ENCODE measurements at places on chromosomes 5 and 9. TPM values are rescaled to one million over a fixed set of nuclear protein-coding genes. Genes with fewer than 3 reads are reported as not detected.

DNA sequence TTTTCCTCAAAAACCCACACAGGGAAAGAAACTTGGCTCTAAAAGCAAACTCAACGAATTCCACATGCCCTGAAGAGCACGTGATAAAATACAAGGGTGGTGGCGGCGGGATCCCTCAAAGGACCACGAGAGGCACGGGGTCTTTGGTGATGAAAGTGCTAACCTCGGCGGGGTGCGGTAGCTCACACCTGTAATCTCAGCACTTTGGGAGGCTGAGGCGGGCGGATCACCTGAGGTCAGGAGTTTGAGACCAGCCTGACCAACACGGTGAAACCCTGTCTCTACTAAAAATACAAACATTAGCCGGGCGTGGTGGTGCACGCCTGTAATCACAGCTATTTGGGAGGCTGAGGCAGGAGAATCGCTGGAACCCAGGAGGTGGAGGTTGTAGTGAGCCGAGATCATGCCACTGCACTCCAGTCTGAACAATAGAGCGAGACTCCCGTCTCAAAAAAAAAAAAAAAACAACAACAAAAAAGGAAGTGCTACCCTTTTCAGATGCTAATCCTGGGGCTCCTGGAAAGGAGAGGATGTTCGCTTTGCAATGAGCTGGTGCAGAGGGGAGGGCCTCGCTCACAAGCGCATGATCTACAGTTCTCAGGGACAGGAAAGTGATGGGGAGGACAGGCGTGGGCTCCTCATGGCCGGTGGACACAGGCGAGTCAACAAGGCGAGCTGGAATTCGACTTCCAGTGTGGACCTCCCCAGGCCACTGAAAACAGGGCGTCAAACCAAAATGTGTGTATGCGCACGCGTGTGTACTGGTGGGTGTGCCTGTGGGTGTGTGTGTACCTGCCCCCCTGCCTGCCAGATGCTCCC, 54.1 kb downstream of the USP20 start:
- H3K27me3 ChIP-seq: no peaks in the 10 kb centered on the region
- peak overlapping the region; percentile 48 for H3K4me3 ChIP-seq
- H3K36me3 ChIP-seq: peaks cover 9% of the 10 kb centered on the region
- H3K27ac ChIP-seq: peak overlapping the region; percentile 99
- peaks cover 97% of the 10 kb centered on the region for H3K4me1 ChIP-seq

DNA sequence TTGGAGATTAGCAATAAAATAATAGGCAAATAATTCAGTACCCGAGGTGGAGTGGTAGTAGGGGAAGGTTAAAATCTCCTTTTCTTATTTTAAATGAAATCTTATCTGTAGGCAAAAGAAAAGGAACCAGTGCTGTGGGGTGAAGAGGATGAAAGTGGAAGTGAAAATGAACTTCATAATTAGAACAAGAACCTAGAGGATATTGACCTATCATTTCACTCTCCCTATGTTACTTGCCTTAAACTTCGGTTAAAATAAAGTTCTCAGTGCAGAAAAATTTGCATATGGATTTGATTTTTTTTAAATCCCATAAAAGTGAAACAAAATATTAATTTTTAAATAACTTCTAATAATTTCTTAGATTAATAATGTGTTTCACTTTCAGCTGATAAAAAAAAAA, 1094.9 kb upstream of the C9orf72 start:
- no peaks in the 10 kb centered on the region for H3K36me3 ChIP-seq
- no peaks in the 10 kb centered on the region for H3K4me1 ChIP-seq
- no peak overlapping the region for H3K27ac ChIP-seq
- H3K4me3 ChIP-seq: no peak overlapping the region

GRCh38 chr9:686321-686813, 155.1 kb upstream of the DMRT1 start:
- H3K36me3 ChIP-seq: no peaks in the 10 kb centered on the region
- H3K27me3 ChIP-seq: no peaks in the 10 kb centered on the region
- H3K27ac ChIP-seq: no peak overlapping the region
- no peaks in the 10 kb centered on the region for H3K4me1 ChIP-seq
- no peak overlapping the region for H3K4me3 ChIP-seq

DNA sequence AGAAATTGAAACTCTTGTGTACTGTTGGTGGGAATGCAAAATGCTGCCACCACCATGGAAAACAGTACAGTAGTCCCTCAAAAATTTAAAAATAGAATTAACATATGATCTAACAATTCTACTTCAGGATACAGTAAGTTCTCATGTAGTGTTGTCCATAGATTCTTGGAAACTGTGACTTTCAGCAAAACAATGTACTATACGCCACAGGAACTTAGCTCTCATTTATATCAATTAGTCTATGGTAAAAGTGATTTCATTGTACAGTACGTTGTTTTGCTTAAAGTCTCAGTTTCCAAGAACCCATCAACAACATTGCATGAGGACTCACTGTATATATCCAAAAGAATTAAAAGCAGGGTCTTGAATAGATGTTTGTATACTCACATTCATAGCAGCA, 233.5 kb upstream of the GAS1 start:
- DNase-seq: no peak
- no peak overlapping the region for H3K4me3 ChIP-seq

The GABRA1 gene
- total RNA-seq: not detected

- no peak for DNase-seq
- H3K36me3 ChIP-seq: no peaks in the 10 kb centered on the region
- no peaks in the 10 kb centered on the region for H3K27me3 ChIP-seq
- no peak overlapping the region for H3K27ac ChIP-seq
- no peaks in the 10 kb centered on the region for H3K4me1 ChIP-seq
- no peak overlapping the region for H3K4me3 ChIP-seq
Observed at GRCh38 chr9:27107241-27107640, 1.8 kb upstream of the TEK start.

- H3K36me3 ChIP-seq: no peaks in the 10 kb centered on the region
- DNase-seq: peak; percentile 92
- peaks cover 55% of the 10 kb centered on the region for H3K4me1 ChIP-seq
Observed at GRCh38 chr5:132103332-132103951, 29.9 kb downstream of the CSF2 start.

DNA sequence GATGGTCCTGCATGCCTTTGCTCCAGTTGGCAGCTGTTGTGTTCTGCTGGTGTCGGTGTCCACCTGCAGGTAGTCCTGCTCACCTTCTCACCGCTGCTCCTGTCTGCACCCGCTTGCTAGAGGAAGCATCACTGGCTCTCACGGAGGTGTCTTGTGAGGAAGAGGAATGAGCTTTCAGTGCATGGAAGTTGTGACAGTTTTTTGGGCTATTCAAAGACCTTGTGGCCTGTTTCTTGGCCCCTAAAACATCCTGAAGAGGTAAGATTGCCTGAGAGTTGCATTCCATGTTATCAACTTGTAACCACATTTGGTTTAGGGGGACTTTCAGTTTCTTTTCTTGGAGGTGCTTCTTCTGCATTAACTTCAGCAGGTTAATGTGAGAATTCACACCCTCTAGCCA, 85.6 kb downstream of the MACROH2A1 start:
- H3K4me3 ChIP-seq: no peak overlapping the region
- H3K27me3 ChIP-seq: no peaks in the 10 kb centered on the region
- no peaks in the 10 kb centered on the region for H3K4me1 ChIP-seq
- no peak for DNase-seq
- no peak overlapping the region for H3K27ac ChIP-seq
- H3K36me3 ChIP-seq: no peaks in the 10 kb centered on the region

DNA sequence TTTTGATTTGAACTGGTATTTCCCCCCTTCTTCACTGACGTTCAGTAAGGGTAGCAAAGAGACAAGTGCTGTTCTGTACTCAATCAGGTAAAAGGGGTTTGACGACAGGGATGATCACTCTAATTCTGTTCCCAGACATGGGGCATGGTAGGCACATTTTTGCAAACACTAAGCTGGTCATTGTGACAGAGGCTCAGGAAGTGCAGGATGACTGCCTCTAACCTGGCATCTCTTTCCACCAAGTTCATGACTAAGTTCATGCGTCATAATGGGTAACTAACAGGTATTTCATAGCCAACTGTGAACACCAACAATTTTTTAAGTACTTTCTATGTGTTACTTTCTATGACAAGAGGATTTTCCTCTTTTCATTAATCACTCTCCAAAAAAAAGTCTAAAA, 166.5 kb downstream of the MAPKAP1 start:
- no peak for DNase-seq
- H3K36me3 ChIP-seq: peaks cover 10% of the 10 kb centered on the region
- no peaks in the 10 kb centered on the region for H3K27me3 ChIP-seq
- H3K4me3 ChIP-seq: no peak overlapping the region

The QRFP gene
- total RNA-seq: not detected

GRCh38 chr9:13863112-13863511, 450.8 kb downstream of the NFIB start:
- H3K36me3 ChIP-seq: no peaks in the 10 kb centered on the region
- no peak for DNase-seq
- no peaks in the 10 kb centered on the region for H3K4me1 ChIP-seq
- H3K4me3 ChIP-seq: no peak overlapping the region
- no peak overlapping the region for H3K27ac ChIP-seq
